ENCODE measurements at places on chromosomes 11 and 22.
A peak's percentile ranks its signal among the peaks of the same experiment; 100 is the strongest.

- DNase-seq = peak; percentile 54
Observed at GRCh38 chr11:130894322-130895025, 21.8 kb downstream of the SNX19 start.

- DNase-seq = no peak
Observed at GRCh38 chr11:68546555-68546954, 86.0 kb downstream of the PPP6R3 start.

DNA sequence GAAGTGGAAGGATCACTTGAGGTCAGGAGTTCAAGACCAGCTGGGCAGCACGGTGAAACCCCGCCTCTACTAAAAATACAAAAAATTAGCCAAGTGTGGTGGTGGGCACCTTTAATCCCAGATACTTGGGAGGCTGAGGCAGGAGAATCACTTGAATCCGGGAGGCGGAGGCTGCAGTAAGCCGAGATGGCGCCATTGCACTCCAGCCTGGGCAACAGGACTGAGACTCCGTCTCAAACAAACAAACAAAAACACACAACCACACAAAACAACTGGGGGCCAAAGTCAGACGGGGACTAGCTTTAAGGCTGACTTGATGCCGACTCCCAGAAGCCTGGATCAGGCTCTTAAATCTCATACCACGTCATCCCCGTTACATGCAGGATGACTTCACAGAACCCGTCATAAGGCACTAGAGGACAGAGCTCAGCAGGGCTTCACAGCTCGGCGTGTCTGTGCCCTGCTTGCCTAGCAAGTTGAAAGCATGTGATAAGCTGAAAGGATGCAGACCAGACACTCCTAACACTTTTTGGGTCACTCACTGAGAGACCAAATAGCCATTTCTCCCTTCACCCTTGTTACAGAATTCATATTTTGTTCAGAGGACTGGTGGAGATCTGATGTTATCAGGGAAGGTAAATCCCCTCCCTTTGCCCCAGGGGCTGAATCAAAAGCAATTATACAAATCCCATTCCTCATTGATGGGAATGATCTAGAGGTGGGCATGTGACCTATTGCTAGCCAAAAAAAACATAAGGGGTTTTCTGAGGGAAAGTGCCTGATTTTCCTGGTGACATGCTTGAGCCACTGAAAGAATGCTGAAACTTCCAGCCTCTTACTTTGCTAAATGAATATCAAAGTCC, 65.4 kb downstream of the GAB2 start:
- DNase-seq = no peak

- DNase-seq = no peak
Observed at GRCh38 chr11:9211322-9211721, 53.8 kb downstream of the DENND5A start.

Data from activated T-cell treated with anti-CD3 and anti-CD28 coated beads, Interleukin-2, amount 50 U/mL, for 72 hours (primary cell).